ENCODE measurements at places on chromosomes 13 and 19. TPM values are rescaled to one million over a fixed set of nuclear protein-coding genes. Genes with fewer than 3 reads are reported as not detected.

DNA sequence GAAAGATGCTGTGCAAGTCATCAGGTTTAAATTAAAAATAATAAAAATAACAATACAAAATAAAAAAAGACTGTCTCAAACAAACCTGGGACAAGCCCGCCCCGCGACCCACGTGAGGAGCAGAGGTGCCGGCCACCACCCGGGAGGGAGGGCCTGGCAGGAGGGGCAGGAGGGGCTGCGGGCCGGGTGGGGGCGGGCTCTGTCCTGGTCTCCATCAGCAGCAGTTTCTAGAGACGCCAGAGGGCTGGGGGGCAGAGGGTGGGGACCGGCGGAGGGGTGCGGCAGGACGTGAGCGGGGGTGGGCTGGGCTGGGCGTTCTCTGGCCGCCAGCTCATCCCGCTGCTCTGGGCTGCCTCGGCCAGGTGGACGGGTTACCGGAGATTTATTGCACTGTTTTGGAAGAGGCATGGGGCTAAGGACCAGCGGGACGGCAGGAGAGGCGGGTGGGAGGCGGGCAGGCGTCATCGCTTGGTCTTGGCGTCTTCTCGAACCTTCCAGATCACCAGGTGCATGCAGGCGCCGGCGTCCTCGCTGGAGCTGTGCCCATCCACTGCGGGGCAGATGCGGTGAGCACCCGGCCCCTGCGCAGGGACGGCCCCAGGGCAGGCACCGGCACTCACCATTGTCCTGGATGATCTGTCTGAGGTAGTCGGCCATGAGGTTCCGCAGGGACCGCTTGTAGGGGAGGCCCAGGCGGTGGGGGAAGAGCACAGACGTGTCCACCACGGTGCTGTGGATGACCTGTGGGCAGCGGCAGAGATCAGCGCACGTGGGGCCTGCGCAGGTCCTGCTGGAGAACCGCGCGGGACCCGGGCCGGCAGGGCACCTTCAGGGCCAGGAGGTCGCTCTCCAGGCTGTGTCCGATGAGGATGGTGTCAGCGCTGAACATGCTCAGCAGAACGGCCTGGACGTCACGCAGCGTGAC, 3.8 kb upstream of the ATP8B3 start:
- no peak for DNase-seq

GRCh38 chr19:40282920-40283319, 2.2 kb downstream of the AKT2 start:
- no peak for DNase-seq

GRCh38 chr13:46213242-46213641, 1.5 kb downstream of the LRRC63 start:
- DNase-seq, result no peak

- DNase-seq, result no peak
Observed at GRCh38 chr13:19060311-19061002, 121.2 kb downstream of the TUBA3C start.

DNA sequence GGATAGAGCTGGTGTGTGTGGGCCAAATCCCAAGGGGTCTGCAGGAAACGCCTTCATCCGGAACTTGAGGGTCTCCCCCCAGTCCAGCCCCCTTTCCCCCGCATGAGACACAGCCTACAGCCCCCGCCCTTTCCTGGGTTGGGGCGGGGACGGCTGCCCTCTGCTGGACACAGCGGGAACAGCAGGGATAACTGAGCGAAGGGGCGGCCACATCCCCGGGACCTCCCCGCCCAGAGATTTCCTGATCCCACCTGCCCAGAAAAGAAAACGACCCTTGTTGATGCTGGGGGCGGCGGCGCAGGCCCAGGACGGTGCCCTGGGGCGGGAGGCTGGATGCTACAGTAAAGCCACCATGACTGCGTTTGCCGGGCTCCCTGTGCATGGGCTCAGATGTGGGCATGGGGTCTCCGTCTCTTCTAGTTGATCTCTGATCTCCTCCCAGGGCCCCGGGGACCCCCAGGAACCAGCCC, 14.2 kb downstream of the ONECUT3 start:
- DNase-seq, result peak; percentile 24

GRCh38 chr13:79392882-79393563, 13.0 kb downstream of the RBM26 start:
- DNase-seq, result no peak

DNA sequence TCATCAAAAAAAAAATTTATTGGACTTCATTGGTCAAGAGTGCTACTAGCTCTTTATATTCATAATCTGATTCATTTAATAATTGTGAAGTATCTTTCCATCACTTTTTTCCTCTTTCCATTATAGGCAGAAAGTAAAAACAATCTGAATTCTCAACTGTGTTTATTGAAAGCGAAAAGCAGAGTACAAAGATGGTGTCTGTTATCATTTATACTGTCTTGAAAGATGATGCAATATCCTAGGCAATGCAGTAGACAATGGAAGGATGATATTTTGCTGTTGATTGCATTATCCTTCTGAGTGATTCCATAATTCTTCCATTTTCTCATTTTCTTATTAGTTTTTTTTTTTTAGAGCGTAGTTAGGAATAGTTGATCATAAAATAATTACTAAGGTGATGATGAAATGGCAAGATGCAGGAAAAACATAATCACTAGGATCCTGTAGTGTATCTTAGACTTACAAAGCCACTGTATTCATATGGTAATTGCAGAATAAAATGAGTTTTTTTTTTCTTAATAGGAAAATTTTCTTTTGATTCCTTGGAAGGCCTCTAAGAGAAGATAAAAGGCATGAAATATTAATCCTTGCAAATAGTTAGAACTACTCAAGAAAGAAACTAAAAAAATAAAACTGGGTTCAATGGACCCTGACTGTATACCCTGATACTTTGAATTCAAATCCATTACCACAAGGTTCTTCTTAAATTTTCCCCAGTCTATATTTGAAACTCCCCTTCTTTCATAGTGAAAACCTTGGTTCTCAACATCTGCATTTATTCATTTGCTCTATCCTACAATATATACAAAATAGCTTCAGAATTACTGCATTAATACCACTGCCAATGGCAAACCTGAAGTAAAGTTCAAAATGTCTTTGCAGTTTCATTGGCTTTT, 11.6 kb downstream of the URI1 start:
- no peak for DNase-seq

DNA sequence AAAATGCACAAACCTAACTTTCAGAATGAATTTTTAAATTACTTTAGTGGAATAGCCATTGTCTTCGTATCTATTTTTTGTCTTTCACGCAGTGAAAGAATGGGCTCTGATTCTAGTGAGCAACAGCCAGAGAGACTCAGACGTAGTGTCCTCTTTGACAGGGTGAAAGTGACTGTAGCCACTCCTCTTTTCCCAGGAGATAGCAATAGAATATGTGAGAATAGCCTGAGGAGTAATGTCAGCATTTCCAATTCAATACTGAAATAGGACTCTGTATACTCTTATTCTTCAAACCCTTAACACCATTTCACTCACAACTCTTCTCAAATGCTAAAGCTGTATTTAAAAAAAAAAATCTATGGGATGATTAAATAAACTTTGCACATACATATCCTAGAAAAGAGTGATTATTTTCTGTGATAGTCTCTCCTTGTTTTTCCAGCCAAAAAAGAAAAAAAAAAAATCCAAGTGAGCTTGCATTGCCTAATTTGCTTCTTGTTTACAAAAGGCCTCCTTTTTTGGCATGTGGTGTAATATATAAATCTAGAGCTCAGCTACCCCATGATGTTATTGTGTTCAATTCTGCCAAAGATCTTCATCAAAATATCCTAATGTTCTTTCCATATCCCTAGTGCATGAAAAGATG, 626.1 kb upstream of the SLITRK6 start:
- no peak for DNase-seq

DNA sequence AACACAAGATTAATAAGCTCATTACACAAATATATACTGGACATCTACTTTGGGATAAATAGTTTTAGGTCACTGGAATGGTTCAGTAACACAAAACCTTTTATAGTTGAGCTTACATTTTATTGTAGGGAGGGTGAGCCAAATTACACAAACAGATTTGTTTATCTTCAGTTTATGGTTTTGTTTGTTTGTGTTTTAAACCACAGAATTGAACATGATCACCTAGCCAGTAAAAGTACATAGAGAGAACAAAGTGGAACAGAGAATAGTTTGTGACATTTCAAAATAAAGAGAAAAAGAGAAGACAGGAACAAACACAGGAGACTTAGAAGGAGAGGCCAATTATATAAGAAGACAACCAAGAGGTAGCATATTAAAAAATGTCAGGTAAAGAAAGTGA, 1930.2 kb upstream of the PCDH20 start:
- DNase-seq, result no peak

DNA sequence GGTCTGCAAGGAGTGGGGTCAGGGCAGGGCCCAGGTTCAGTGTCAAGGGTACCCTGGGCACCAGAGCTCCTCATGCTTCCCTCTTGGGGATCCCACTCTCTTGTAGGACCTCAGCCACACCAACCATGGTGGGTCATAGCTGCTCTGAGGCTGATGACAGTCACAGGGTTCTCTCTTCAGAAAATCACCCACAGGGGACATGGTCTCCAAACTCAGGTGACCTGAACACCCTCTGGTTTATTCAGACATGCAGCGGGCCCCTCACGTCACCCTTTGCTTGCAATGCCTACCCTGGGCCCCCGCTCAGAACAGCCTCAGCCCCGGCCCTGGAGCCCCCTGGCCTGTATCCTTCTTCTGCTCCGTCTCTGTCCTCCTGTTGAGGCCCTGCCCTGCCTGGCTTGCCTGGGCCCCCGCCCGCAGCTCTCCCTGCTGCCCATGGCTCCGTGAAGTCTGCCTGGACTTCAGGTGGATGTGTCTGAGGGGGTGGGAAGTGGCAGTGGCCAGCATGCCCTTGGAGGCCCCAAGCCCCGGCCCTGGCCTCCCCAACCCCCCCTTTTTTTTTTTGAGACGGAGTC, 20.4 kb downstream of the CHERP start:
- DNase-seq, result no peak

DNA sequence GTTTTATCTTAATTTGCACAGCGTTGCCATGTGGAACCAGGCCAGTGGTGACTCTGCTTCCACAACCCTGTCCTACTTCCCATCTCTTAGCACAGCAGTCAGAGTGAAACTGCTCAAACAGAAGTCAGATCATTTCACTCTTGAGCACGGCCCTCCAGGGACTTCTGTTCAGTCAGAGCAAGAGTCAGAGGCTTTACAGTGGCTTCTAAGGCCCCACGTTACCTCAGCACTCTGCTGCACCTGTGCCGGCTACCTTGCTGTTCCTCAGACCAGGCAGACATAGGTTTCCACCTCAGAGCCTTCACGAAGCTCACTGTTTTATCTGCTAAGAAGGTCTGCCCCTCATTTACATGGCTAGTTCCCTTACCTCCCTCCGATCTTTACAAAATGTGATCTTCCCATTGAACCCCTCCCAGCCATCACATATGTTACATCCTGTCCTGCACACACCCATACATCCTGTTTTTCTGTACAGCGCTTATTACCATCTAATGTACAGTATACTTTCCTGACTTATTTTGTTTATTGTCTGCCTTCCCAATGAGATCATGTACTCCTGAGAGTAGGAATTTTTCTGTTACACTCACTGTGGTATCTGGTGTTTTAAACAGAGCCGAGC, 41.6 kb downstream of the TM9SF2 start:
- peak; percentile 5 for DNase-seq

GRCh38 chr19:44003461-44004009, 778 bp downstream of the ZNF230 start:
- no peak for DNase-seq

- DNase-seq, result no peak
Observed at GRCh38 chr13:98800078-98800477, 47.6 kb upstream of the SLC15A1 start.

GRCh38 chr13:102648046-102648445, 46.8 kb downstream of the METTL21C start:
- DNase-seq, result no peak

GAS6 gene
- polyA plus RNA-seq, result 7.2 TPM

CPB2 gene
- 0.18 TPM for polyA plus RNA-seq

GIPC3 gene
- not detected for polyA plus RNA-seq

NALCN gene
- polyA plus RNA-seq, result not detected

LILRB4 gene
- 58.0 TPM for polyA plus RNA-seq

MEF2B gene
- polyA plus RNA-seq, result 1.8 TPM

GSX1 gene
- polyA plus RNA-seq, result not detected

TLE6 gene
- not detected for polyA plus RNA-seq
